ENCODE measurements at places on chromosomes 2 and 18.
A peak's percentile ranks its signal among the peaks of the same experiment; 100 is the strongest.

DNA sequence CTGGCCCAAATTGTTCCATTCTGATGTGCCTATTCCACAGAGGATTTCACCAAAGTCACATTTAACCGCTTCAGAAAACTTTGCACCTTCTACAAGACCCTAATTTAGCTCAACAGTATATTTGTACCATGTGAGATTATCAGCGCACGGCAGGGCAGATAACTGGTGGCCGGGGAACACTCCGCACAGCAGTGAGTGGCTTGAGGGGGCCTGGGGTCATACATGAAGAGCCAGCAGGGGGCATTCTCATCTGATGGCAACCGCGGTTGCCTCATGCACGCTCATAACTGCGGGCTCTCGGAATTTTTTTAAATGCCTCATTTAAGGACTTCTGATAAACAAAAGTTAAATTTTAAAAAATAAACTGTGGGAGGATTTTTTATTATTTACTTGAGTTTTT is 84.1 kb downstream of the BIN1 start:
- DNase-seq, result no peak

DNA sequence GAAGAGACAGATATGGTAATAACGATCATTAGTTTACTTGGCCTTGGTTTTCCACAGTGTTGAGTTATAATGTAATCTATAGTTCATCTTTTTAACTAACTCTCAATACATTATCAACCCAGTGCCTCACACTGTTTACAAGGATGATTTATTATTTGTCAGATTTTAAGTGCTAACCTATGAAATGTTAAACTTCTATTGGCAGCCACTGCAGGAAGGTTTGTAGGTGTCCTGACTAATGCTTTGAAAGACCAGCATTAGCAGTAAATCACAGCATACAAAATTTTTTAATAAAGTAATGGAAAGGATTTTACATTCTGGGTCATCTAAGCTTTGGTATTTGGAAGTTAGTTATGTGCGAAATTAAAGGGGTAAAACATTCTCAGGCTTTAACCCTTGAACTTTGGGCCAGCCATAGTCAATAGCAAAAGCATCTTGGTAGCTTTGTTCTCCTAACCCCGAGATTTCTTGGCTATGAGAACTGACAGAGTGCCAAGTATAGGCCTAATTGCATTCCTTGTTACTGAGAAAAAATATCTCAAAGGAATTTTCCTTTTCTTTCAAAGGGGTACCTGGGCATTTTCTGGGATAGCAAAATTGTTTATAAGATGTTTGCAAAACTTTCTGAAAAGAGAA is 30.6 kb downstream of the SPATS2L start:
- no peak for DNase-seq

- no peak for DNase-seq
Measured at GRCh38 chr18:45201029-45201428, 414.2 kb upstream of the SLC14A2 start.

- DNase-seq, result no peak
Measured at GRCh38 chr2:219995991-219996765, 368.7 kb downstream of the SLC4A3 start.

GRCh38 chr2:218857371-218858137 is 2.1 kb upstream of the WNT6 start:
- DNase-seq, result no peak

DNA sequence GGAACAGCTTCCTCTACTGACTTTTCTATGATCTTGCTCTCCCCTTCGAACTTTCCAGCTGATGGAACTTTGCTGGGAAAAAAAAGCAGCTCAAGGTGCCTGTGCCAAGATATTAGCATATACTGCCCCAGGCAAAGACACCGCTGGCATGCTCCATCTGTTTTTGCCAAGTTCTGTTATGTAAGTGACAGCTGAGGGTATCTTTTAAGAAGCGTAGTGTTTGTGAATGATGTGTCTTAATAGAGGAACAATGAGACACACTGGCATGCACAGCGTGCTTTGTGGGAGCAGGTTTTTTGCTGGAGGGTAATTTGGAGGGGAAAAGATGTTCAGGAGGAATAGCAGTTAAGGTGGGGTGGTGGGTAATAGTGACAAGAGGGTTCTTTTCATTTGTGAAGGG is 47.8 kb downstream of the SLC4A3 start:
- DNase-seq, result no peak

DNA sequence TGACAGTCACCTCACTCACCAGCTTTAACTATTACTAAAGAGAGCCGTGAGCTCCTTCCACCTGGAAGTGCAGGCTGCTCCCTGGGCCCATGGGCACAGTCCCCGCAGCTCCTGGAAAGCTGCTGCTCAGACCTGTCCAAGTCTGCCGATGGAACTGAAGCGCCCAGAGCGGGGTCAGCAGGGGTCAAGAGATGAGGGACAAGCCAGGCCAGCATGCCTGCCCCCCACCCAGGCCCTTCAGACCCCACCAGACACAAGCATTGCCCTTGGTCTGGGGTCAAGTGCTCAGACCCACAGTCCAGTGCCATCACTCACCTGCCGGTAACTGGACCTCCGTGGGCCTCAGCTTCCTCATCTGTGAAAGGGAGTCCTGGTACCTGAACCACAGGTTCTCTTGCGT is 59.9 kb downstream of the BIN1 start:
- no peak for DNase-seq

DNA sequence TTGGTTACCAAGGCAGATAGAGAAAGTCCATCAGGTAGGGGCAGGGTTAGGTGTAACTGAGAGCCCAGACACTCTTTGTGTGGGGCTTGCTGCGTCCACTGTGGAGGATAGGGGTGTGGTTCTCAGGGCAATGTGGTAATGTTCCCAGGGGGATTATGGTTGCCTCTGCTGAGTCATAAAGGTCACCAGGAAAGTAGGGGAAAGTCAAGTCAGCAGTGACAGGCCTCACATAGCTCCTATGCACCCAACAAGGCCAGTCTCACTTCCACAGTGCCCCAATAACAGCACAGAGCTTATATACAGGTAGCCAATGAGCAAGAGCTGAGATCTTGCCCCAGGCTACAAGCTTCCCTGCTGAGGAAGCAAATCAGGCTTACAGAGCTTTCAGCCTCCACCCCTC is 1438.0 kb upstream of the ZEB2 start:
- no peak for DNase-seq

GRCh38 chr2:8623958-8624591 is 57.8 kb upstream of the ID2 start:
- no peak for DNase-seq

DNA sequence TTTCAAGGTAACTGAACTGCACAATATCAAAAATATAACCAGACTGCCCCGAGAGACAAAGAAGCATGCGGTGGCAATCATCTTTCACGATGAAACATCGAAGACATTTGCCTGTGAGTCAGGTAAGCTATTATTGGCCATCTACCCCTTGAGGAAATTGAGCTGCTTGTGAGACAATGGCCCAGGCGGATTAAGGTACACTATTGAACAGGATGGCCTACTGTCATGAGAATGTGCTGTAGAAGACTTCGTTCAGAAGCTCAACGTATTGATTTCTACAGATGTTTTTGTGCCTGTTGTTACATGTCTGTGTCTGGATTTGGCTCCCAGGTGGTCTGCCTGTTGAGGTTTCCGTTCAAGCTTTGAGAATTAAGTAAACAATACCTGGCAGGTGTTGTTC is 198.7 kb downstream of the DOK6 start:
- no peak for DNase-seq

DNA sequence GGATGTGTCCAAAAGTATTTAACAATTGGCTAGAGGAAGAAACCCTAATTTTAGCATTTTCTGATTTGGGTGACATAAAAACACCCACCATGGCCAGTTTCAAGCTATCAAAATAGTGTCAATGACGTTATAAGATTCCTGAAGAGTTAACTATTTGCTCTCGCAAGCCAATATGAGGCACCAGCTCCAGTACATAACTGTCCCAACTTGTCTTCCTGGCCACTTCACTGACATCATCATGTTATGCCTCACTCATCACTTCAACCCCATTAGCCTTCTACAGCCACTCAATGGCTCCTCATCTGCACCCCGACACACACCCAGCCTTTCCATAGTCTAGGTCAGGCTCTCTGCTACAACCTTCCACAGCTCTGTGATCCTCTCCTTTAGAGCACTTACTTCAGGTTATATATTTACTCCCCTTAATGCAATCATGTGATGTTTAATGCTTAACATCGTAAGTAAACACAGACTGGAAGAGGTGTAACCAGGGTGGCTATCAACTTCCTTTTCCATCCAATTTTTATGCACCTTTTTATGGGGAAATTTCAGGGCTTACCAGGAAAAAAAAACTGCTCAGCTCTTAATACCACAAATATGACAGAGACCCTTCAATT is 158.7 kb downstream of the VWC2L start:
- DNase-seq, result no peak

DNA sequence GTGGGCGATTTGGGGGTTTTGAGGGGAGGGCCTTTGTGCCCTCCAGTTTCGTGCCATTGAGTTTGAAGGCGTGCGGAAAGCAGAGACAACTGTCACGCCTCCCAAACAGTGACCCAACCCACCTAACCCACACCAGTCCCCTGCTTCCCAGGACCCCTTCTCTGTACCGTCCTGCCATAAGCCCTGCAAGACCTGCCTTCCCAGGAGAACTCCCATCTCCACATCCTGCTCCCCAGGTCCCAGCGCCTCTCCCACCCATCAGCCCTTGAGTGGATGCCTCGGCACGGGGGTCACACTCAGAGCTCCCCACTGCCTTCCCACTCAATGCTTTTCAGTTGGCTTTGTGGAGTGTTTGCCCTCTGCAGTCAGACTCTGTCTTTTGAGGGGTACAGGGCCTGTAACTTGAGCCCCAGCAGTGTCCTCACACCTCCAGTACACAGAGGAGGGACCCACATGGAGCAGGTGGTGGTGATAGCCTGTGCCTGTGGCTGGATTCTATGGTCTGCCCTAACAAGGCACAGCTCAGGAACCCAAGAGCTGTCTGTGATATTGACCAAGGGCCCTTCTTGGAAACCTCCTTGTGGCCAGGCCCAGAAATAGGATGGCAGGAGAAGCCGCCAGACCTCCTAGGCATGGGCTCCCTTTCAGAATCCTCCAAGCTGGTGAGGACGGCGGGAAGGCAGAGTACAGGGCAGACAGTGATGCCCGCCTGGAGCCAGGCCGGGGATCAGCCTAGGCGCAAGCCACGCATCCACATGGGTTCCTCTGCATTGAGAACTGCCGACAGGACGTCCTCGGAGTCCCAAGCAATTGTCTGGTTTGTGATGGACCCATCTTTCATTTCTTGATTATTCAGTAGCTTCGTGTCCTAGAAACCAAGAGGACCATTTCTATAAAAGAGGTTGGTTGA is 44.4 kb upstream of the SMAD7 start:
- no peak for DNase-seq

- no peak for DNase-seq
Measured at GRCh38 chr2:211367711-211368110, 811.3 kb downstream of the CPS1 start.

- no peak for DNase-seq
Measured at GRCh38 chr18:50886929-50887328, 8.0 kb downstream of the ME2 start.

GRCh38 chr18:33282709-33283333 is 157.7 kb downstream of the CCDC178 start:
- DNase-seq, result no peak

DNA sequence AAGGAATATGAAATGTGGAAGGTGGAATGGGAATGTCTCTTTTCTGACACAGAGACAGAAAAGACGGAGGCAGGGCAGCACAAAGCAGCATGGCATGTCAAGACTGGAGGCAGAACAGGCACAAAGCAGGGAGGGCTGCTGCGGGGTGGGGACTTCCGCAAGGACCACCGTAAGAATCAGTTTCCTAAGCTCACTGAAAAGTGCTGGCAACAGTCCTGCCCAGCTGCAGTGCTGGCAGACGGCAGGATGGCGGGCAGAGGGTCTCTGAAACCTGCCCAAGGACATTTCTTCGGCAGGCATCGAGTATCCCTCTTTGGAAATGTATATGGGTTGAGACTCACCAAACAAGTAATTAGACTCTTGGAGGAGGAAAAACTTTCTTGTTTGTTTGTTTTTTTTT is 54.9 kb downstream of the FAM178B start:
- DNase-seq, result no peak

DNA sequence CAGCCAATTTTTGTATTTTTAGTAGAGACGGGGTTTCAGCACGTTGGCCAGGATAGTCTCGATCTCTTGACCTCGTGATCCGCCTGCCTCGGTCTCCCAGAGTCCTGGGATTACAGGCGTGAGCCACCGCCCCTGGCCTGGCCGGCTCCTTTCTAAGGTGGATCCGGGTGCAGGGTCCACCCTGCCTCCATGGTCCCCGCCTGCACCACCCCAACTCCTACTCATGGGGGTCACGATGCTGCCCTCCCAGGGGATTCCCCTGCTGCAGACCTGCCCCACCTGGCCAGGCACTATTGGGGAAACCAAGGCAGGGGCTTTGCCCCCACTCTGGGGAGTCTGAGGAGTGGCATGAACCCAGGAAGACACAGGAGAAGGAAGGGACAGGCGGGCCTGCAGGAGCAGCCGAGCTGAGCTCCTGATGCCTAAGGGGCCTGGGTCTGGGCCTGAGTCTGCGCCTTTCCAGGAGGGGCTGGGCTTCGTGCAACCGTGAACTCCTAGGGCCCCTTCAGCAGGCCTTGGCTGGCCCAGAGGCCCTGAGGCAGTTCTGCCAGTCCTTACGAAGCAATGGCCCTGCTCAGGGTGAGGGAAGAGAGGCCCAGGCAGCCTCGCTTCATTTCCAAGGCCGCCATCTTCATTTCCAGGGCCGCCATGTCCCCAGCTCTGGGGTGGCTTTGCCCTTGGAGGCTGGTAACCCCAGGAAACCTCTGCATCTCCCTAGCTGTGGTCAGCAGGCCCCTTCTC is 67.2 kb upstream of the SMAD7 start:
- no peak for DNase-seq

- peak; percentile 47 for DNase-seq
Measured at GRCh38 chr2:69774984-69775982, 33.3 kb downstream of the ANXA4 start.

GRCh38 chr18:73879328-73879727 is 268.3 kb downstream of the FBXO15 start:
- no peak for DNase-seq

GRCh38 chr2:105861200-105861599 is 116.5 kb downstream of the NCK2 start:
- DNase-seq, result no peak

DNA sequence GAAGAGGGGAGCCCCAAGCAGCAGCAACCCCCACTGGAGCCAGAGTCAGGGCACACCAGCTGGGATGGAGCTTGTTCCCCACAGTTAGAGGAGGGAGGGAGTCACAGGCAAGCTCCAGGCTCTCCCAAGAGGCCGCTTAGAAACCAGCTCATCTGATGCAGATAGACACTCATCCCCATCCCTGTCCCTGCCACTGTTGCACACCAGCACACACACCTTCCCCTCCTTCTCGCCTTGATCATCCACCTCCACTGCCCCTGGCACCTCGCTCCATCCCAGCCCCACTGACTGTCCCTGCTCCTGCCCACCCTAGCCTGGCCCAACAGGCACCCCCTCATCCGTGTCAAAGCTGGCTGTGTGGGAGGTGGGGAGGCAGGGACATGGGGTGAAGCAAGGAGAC is 1.5 kb upstream of the RUFY4 start:
- no peak for DNase-seq

DNA sequence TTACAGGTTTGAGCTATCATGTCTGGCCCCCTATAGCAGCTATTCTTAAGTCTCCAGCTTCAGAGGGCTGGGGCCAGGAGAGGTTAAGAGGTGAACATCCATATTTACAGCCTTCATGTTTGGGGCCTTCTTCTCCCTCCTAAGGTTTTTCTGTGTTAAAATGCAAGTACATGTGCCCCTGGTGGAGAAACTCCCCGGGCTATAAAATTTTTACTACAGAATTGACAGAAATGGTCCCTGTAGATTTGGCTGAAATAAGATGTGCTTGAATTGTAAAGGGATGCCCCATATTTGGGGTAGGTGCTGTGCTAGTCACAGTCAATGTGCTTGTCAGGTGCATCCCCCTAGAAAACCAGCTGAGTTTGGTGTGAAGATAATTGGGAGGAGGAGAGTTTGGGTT is 263.3 kb upstream of the CXCR4 start:
- DNase-seq, result no peak
